ENCODE measurements at places on chromosomes 3 and 15.

- no peak for DNase-seq
Measured at GRCh38 chr3:108947855-108948254, 5.8 kb downstream of the GUCA1C start.

GRCh38 chr3:141164852-141165251 is 66.8 kb upstream of the PXYLP1 start:
- no peak for DNase-seq

- DNase-seq: no peak
Measured at GRCh38 chr3:16060358-16060852, 114.1 kb upstream of the GALNT15 start.

DNA sequence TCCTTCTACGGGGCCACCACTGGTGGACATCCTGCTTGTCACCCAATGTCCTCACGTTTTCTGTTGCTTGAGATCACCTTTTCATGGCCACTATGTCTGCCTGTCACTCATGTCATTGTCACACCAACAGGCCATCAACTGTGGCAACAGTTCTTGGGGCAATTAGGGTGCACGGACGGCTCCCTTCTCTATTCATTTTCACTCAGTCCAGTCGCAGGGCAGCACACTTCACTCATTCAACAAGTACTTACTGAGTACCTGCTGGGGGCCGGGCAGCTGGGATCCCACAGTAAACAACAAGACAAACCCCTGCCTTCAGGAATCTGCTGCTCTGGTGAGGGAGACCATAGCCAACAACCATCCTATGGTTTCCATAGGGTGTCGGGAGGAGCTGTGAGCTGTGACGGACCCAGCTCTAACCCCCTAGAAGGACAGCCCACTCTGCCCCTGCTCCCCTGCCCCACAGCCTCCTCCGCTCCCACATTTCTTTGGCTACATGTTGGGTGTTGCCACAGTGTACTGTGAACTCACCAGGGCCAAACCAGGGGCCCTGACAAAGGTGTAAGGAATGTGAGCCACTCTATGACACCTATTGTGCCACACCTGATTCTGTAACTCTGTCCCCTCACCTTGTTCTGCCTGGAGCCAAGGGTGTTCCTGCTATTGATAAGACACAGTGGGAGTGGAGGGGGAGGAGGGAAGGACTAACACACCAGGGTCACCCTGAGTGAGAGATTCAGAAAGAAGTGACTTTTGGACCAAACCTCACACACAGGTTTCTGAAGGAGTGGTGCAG is 1.9 kb downstream of the VILL start:
- no peak for DNase-seq

DNA sequence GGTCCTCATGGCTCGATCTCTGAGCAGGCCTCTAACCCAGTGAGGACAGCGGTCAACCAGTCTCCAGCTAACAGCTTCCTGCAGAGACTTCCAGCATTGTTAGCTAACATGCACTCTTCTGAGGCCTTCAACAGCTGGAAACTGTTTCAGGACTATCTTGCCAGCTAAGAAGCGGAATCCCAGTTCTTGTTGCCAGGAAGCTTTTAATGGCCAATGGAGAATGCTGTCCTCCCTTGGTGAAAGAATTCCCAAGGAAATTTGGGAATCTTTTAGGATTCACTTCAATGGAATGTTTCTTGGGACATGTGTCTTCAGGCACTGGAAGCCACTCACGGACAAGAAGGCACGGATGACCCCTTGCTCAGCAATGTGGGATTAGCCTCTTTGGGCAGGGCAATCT is 91.7 kb downstream of the CEMIP start:
- DNase-seq: no peak

DNA sequence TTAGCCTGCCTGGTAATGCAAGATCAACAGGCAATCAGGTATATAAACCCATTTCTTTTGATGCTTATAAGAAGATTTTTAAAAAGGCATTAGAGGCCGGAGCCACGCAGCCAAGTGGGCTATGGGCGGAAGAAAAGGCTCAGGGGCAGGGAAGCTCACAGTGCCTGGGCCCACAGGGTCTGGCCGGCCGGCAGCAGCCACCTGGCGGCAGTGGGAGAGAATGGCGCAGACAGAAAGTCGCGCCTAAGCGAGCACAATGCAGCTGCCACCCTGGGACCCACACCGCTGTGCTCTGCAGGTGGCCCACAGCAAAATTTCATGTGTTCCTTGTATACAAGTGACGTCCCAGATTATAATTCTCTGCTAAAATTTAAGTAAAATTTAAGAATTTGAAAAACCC is 448.6 kb upstream of the RASGRP1 start:
- DNase-seq: no peak

- DNase-seq: no peak
Measured at GRCh38 chr3:155416500-155417118, 123.1 kb upstream of the STRIT1 start.

DNA sequence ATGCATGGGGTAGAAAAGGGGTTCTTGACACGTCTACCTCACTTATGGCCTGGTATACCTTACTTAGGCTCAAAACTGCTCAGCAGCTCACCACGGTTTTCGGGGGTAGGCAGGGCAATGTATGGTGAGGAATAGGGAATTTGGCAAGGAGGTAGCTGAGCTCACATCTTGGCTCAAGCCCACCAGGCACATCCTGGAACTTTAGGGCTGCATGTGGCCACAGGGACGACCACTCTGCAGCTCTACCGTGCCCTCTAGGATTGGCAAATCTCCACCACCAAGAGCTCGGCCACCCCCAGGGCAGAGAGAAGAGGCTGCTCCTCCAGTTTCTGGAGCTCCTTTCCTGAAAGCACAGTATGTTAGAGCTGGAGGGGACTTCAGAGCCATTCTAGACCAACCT is 69.7 kb downstream of the MRPL46 start:
- DNase-seq: no peak

DNA sequence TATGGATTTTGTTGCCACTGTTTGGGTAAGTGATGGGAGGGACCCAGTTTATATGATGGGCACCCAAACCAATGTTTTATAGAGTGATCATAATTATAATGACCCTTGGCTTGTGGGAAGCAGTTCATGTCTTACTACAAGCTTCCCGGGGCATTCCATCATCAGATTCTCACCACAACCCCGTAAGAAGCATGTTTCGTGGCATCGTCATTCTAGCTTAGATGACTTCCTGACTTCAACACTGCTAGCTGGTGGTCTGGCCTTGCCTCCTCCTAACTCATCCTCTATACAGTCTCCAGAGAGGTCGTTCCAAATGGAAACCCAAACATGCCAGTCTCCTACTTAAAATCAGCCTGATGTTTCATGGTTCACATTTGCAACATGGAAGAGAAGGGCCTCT is 226.9 kb downstream of the ADAMTS9 start:
- DNase-seq: no peak

DNA sequence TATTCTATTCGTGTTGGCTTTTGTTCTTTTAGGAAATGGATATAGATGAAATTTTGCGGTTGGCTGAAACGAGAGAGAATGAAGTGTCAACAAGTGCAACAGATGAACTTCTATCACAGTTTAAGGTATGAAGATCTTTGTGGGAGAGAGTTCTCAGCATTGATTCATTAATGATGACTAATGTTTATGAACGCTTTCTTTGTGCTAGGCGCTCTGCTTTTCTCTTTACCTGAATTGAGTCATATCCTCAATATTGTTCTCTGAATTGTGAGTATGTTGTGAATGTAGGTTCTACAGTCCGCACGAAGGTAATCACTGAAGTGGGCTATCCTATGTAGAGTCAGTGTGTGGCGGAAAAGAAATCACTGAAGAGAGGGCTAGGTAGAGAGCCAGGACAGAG is 81.2 kb downstream of the CHD2 start:
- DNase-seq: no peak

DNA sequence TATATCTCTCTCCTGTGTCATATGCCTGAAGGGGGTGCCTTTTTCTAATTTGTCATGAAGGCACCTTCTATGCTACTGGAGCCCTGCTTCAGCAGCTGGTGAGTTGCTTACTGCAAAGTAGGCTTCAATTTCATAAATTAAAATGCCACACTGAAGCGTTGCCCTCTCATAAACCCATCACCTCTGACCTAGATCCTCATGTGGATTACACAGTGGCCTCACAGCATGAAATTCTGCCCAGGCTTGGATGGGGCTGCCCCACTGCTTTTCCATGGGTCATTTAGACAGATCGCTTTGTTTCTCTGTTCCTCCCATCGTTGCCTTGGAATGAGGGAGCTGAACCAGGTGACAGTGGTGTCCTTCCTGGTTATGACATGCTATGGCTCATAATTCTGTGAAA is 131.2 kb downstream of the RPL22L1 start:
- DNase-seq: no peak

DNA sequence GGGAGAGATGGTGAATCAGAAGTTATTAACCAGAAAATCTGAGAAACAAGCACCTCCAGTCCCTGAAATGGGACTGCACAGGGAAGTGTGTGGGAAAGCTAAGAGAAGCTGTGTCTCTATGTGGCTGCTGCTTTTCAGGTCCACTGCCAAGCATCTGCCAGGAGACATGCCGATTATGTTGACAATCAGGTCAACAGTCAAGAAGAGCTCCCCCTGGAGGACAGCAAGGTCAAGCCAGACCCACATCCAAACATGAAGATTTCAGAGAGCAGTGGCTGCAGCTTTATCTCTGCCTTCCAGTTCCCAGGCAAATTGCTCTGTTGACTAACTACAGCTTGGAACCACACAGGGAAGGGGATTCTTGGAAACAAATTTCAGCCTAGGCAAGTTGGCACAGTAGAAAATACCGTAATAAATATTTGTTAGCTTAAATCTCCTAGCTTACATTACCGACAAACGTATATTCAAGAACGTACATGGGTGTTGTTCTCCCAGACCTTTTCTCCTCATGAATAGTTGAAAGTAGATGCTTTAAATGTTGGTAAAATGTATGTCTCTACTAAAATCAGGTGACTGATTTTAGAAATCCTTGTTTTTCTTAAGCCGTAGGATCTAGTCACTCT is 394.5 kb upstream of the RARB start:
- DNase-seq: no peak

DNA sequence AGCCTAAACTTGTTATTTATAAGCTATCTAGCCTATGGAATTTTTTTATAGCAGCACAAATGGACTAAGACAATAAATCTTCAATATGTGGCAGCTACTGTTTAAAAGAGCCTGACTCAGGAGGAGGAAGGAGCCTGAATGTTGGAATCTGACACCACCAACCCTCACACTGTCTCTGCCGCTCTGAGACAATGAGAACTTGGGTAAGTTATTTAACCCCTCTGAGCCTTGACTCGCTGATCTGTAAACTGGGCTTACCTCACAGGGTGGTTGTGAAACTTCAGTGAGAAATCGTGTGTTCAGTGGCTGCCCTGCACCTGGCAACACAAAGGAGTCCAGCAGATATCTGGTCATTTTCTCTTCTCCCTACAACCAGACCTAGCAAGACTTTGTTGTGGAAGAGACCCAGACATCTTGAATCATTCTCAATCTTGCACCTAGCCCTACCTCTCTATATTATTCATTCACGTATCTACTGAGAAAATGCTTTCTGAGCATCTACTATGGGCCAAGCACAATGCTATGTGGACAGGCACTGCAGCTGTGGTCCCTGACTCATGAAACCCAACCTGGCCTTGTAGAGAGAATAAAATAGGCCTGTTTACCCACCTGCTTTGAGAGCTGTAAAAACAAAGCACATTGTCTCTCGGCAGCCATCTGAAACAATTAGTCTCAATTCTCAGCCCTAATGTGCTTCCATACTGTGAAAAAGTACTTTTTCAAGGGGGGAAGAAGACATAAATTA is 81.9 kb upstream of the SLC25A36 start:
- no peak for DNase-seq

- DNase-seq: no peak
Measured at GRCh38 chr3:144409319-144409718, 437.7 kb downstream of the DIPK2A start.

DNA sequence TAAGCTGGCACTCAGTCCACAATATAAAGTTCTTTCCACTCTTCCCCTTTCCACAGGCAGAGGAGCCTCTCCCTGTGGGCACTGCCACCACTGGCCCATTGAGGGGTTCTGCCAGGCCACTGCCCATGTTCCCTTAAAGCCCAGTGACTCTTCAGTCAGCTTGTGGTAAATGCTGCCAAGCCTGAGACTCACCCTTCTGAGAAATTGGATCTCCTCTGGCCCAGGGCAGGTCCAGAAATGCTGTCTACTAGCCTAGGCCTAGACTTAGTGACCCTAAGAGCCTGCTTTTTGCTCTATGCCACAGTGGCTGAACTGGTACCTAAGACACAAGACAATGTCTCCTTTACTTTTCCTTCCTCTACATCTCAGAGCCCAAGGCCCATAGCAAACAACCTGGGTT is 295.8 kb downstream of the RBMS3 start:
- no peak for DNase-seq

DNA sequence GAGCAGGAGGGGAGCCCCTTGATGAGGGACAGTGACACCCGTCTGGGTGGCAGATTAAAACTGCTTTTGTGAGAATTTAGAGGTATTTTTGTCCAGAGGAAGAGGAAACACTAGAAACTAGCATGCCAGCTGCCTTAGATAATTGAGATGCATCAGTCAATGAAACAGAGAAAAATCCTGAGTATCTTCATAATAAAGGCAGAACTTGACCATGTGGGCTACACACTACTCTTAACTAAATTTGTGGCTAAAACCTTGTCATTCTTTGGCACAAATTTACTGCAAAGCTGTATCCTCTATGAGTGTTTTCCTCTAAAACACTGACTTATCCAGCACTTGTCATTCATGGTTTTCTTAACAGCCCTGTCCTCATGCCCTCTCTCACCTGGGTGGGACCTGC is 259.7 kb upstream of the TPM1 start:
- no peak for DNase-seq

DNA sequence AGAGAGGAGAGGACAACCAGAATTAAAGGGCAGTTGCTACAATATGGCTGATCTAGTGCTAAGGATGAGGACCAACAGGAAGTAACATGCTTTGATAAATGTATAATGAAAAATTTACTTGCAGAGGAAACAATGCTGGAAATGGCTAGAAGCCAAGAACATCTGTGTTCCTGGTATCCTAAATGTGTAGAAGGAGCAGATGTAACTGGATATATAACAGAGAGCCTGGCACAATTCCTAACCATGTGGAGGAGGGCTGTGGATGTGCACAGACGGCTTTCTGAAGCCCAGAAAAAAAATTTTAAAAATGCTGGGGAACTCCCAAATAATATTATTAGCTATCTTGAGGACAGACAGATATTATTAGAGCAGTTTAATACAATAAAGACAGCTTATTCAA is 159.4 kb upstream of the GBE1 start:
- no peak for DNase-seq

- no peak for DNase-seq
Measured at GRCh38 chr3:152729906-152730305, 105.0 kb upstream of the P2RY1 start.

All from activated CD4-positive, CD25-positive, alpha-beta regulatory T cell (primary cell).